Activated T-helper 1 cell treated with anti-CD3 and anti-CD28 coated beads, Interleukin-12 subunit alpha, Interleukin-12 subunit beta, Interleukin-2, Interleukin-4 antibody, amounts not matched to agents 30 ng/mL and 10 ng/mL and 1 ng/mL, durations not matched to agents 14 hours and 24 hours and 36 hours (primary cell): ENCODE measurements at places on chromosomes 16 and 17.

- DNase-seq: no peak
These were observed 63.9 kb upstream of the CNEP1R1 start for GRCh38 chr16:49961089-49961488.

- no peak for DNase-seq
These were observed 21.9 kb downstream of the ZNF423 start for GRCh38 chr16:49833796-49834530.

DNA sequence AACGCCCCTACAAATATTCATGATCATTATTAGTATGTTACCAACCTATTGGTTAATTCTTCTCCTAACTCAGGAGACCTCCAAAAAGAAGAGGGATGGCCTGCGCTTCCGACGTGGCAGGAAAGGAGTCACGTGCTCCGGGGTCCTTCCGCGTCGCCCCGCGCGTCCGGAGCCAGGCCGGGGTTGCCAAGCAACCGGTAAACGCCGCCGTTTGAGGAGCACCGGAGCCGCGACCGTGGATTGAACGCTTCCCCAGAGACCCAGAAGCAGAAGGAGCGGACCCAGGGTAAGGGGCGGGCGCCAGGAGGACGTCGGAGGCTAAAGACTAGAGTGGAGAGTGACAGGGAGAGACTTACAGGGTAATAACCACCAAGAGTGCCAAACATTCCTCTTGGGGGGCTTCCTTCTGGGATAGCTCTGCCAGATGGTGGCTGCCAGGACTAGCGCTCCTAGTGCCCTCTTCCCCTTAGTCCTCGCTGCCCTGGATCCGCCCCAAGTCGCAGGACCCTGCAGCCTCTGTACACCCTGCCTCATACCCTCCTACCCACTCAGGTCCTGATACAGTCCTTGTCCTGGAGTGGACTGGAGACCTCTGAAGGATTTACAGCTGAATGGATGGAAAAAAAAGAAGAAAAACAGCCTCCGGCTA lies at the start of gene DNAI2:
Gene DNAI2, plus strand, starts transcription at position 175 of the 649 bp plus-strand sequence. CDS start 7,584 bp downstream, outside the sequence.
- no peak for DNase-seq

- no peak for DNase-seq
These were observed 38.7 kb downstream of the LAT start for GRCh38 chr16:29023279-29024277.

GRCh38 chr16:27259710-27260109 lies 8.9 kb downstream of the NSMCE1 start:
- no peak for DNase-seq

GRCh38 chr17:42453439-42453838 lies 5.2 kb upstream of the ATP6V0A1 start:
- no peak for DNase-seq

DNA sequence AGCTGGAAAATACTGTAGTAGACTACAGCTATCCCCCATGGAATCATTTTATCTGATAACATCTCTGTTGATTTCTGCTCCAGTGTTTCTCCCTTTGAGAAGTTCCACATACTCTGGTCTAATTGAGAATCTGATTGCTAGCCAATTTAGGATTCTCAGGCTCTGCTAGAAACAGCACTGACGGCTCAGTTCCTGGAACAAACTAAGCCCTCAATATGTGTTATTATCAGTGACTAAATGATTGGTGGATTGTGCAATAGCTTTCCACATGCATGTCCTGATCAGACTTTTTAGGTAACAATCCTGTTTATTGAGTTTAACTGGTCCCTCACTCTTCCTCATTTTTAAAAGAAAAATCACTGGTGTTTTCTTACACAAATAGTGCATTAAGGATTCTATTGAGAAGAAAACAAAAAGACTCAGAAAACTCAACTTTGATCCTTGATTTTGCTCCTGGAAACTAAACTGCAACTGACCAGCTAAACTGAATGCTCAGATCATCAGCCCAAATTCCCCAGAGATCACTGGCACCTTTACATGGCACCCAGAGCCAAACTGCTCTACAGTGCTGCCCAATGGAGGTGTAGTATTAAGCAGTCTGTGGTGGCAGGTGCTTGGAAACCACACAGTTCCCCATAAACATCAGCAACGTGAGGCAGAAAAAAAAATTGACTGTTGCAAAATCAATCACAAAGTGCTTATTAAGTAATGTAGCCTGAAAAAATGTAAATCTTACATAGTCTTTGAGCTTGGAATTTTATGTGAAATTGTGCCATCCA lies 423.7 kb downstream of the TOX3 start:
- no peak for DNase-seq

DNA sequence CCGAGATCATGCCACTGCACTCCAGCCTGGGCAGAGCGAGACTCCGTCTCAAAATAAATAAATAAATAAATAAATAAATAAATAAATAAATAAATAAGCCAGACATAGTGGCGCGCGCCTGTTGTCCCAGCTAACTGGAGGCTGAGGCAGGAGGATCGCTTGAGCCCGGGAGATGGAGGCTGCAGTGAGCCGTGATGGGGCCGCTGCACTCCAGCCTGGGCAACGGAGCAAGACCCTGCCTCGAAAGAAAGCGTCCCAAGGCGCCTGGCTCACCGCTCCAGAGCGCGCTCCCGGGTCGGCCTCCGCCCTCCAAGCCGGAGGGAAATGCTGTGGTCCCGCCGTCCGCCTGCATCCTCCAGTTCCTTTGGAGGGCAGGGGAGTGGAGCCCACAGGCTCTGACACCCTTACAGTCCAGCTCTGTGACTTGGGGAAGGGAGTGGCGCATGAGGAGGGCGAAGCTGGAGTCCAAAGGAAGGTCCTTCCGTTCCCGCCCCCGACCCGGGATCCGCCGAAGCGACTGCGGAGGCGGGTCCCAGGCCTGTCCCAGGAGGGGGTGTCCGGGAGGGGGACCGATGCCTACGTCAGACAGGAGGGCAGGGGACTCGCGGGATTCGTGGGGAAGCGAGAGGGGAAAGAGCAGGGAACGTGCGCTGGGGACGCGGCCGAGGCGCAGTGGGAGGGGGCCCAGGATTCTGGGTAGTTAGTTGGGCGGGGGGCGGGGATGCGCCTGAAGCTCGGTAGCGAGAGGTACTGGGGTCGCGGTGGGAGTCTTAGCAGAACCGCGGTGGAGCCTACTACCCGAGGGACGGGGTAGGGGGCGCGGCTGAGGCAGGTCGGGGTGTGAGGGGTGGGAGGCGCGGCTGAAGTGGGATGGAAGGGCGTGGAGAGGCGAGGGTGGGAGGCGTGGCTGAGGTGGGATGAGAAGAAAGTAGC lies 8.4 kb upstream of the TRPV2 start:
- no peak for DNase-seq

- peak; percentile 45 for DNase-seq
These were observed 737 bp downstream of the NUDT16L1 start for GRCh38 chr16:4693956-4694641.

DNA sequence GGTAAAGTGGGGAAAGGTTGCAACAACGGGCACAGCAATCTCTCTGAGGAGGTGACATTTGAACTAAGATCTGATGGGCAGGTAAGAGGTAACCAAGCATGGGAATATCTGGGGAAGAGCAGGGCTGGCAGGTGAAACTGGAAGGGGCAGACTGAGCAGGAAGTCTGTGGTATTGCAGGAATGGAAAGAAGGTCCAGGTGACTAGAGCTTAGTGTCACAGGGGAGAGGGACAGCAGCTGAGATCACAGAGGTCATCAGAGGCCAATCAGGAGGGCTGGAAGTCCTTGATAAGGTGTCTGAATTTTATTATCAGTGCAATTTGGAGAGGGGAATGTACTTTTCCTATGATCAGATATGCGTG lies 73.3 kb upstream of the DHX40 start:
- DNase-seq: no peak

GRCh38 chr16:47734081-47734857 lies 273.1 kb downstream of the PHKB start:
- DNase-seq: no peak

- peak; percentile 84 for DNase-seq
These were observed 22.6 kb downstream of the NDE1 start for GRCh38 chr16:15672514-15673167.

DNA sequence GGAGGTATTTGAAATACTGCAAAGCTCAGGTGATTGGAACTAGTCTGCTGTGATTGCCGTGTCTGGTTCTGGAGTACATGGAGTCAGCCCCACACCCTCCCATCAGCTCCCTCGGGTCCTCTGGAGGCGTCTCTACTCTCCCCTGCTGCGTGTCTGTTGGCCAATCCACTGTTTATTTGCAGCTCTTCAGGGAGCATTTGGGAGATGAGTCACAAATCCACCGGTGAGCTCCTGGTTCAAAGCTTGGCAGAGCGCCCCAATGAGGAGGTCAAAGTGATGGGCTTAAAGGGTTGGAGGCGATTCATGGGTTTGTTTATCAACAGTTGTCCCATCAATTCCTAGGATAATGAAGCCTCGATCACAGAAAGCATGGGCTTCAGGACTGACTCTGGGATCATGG lies 14.6 kb downstream of the CALB2 start:
- DNase-seq: no peak

DNA sequence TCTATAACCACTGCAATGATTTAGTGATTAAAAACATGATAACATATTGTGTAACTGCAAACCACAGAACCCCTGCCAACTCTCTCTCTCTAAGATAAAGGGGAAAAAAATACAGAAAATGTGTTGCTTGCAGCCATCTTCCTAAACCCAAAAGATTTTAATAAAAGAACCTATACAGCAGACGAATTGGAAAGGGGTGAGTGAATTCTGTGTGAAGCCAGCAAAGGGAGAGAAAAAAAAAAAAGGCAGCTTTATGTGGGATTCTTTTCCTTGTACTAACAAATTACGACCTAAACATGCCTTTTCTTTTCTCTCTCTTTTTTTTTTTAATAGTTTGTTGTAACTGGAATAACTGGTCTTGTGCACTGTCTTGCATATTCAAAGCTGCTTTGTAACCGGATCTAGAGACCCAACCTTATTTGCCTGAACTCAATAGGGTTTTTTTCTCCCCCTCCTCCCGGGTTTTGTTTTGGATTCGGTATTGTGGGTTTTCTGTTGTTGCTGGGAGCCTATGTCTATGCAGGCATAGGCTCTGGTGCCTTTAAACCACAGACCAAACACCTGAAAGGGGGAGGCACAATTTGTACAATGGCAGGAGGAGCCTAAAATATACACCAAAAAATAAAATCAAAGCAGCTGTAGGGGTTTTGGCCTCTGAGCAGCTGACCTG lies 7.0 kb upstream of the ZFHX3 start:
- no peak for DNase-seq

DNA sequence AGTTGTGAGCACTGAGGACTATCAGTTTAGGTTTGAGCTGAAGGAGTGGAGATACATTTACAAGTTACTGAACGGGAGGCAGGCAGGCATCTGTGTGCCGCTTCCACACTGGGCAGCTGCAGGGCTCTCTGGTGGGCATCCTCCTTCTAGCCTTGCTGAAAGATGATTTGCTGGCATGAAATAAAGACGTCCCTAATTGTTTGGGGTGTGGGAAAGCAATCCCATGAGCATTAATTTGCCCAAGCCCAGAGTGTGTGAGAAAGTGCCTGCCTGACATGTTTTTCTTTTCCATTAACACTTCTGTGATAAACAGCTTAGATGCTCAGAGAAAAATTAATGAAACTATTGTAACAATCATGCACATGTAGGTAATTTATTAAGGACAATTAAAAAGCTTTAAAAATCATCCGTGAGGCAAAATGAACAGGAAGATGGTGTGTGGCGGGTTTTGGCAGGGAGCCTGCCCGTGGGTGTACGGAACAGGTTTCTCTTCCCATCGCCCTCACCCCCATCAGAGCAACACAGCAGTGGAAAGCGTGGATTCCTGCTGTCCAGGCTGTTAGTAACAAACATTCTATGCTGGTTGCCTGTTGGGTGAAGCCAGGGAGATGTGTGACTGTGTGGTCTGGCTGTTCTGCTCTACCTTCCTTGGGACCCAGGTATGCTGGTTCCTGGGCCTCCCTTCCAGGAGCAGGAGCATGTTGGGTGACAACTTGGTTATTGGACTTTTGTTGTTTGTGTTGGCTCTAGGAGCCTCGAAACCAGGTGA lies 191.9 kb downstream of the MSI2 start:
- DNase-seq: no peak

DNA sequence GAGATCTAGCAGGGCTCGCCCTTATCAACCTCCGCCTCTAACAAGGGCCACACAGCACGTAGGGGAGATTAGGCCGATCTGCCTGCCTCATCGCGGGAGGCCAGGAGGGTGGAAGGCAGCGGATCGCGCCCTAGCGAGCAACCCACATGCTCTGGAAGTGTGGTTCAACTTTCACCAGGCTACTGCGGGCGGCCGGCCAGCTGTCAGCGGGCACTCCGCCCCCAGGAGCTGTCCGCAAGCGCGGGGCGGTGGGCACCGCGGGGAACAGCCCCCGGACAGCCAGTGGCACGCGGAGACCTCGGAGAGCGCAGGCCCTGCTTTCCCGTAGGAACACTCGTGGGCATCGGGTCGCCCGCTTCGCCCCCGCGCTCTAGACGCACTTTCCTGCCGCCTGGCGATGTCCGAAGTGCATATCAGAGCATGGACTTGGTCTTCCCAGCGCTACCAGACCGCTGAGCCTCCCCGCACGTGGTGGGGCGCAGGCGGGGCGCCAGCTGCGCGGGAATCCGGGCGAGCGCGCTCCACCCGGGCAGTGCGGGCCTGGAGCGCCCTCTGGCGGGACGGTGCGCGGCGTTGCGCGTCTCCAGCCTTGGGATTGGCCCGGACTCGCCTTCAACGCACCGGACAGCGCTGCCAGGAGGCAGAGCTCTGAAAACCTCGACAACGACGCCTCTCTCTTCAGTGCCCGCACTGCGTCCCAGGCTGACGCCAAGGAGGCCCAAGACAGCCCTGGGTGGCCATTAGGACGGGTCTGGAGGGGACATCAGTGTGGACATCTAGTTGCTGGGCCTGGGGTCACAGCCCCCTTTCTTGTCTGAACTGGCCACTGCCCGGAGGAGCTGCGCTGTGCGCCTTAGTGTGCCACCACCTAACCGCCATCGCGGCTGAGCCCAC lies 3.6 kb upstream of the ZNHIT3 start:
- DNase-seq: peak; percentile 74

- DNase-seq: no peak
These were observed 225.7 kb downstream of the CBLN1 start for GRCh38 chr16:49055824-49056545.

GRCh38 chr17:76537288-76537577 lies 276 bp downstream of the CYGB start:
- no peak for DNase-seq

DNA sequence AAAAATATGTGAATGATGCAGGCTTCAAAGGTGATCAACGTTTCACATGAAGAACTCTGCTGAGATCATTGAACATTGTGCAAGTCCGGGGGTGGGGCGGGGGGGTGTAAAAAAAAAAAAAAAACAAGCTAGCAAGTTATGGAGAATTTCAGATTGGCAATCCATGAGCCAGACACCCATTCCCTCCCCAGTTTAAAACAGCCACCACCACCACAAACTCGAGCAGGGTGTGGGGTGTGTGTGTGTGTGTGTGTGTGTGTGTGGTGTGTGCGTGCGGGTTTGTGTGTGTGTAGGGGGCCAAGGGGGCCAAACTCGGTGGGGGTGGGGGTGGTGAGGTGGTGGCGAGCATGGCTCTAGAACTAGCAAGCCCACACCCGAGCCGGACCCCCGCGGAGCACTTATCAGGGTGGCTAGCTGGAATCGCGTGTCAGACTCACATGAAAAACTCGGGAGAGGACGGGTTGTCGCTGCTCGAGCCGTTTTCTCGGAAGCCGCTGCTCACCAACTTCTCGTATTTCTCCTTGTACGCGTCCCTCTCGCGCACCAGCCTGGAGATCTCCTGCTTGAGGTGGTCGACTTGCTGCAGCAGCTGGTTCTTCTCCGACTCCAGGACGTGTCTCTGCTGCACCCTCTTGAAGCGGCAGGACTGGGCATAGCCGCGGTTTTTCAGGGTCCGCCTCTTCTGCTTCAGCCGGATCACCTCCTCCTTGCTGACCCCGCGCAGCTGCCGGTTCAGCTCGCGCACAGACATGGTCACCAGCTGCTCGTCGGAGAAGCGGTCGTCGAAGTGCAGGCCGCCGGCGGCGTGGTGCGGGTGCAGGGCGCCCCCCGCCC lies 2.0 kb downstream of the MAF start:
- peak; percentile 25 for DNase-seq
